ENCODE measurements at places on chromosomes 2 and 18.
A peak's percentile ranks its signal among the peaks of the same experiment; 100 is the strongest.

GRCh38 chr2:191222507-191222906 is 22.7 kb upstream of the MYO1B start:
- peak; percentile 94 for DNase-seq

- no peak for DNase-seq
Measured at GRCh38 chr18:43751835-43752234, 474.5 kb upstream of the SYT4 start.

- DNase-seq = no peak
Measured at GRCh38 chr2:42925742-42926433, 133.5 kb upstream of the HAAO start.

DNA sequence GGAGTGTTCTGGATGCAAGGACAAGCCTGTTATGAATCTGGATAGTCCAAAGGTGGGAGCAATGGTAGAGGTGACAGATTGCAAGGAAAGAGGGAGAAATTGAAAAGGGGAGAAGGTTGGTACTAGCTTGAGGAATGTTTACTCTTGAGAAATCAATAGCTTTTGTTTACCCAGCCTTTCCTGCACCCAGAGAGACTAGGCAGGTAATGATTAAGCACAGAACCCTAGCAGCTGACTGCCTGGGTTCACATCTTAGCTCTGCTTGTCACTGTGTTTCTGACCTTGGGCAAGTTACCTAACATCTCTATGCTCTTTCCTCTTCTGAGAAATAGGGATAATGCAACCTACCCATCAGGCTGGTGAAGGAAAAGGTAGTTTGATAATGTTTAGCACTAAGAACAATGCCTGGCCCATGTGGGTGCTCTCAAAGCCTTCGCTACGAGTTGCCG is 178.6 kb downstream of the MGAT5 start:
- DNase-seq = no peak

- no peak for DNase-seq
Measured at GRCh38 chr18:2901423-2901985, 54.7 kb downstream of the EMILIN2 start.

DNA sequence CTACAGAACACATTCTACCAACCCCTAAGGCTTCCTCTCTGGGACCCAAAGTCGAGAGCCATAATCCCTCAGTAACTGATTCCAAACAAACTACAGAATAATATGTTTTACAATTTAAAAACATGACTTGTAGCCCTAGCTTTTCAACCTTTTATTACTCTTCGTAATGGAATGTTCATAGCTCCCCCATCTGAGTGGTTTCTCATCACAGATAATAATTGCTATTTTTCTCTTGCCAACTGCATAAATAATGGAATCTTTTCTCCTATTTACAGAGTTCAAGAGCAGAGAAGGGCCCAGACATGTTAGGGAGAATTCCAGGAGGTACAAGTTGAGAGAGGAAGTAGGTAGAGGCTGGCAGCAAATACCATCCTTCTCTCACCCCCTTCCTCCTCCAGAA is 59.9 kb upstream of the CERS6 start:
- no peak for DNase-seq

- no peak for DNase-seq
Measured at GRCh38 chr2:62736899-62737559, 31.5 kb downstream of the EHBP1 start.

GRCh38 chr2:3738454-3738853 is 35.1 kb downstream of the DCDC2C start:
- no peak for DNase-seq

- DNase-seq = no peak
Measured at GRCh38 chr2:84449711-84450110, 9.4 kb downstream of the SUCLG1 start.

DNA sequence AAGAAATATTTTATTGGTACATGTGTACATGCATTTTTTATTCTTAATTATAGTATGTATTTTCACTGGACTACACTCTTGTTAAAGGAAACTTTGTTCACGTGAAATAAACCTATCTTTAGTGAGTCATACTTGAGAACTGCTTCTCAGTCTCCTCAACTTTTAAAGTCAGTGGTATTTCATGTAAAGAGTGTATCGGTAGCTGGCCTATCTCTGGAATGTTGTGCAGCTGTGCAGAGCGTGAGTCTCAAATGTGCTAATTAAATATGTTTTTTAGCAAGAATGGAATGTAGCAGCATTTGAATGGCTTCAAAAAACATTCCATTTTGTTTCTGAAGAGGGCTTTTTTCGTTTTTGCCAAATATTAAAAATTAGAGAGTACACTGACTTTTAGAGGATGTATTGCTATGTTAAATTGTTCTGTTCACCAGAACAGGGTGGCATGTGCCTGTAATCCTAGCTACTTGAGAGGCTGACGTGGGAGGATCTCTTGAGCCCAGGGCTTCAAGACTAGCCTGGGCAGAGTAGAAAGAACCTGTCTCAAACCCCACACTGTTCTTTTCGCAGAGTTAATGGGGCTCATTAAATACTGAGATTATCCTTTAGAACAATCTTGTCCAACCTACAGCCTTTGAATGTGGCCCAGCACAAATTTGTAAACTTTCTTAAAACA is 14.3 kb downstream of the SPTBN1 start:
- peak; percentile 64 for DNase-seq

- no peak for DNase-seq
Measured at GRCh38 chr2:14583802-14584201, 48.7 kb upstream of the LRATD1 start.

DNA sequence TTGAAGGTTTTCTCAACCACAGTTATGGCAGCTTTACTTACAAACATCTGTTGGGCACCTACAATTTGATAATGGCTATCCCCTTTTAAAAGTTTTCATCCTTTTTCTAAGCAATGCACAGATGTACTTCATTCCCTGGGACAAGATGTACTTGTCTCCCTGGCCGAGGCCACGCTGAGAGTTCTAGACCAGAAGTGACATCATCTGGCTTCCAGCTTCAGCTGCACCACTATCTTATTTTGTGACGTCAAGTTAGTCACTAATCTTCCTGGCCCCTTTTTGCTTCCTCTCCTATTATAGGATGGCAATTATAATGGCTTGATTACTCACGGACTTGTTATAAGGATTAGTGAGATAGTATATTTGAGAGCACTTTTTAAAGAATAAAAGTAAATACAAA is 386.4 kb downstream of the BCL11A start:
- DNase-seq = no peak

DNA sequence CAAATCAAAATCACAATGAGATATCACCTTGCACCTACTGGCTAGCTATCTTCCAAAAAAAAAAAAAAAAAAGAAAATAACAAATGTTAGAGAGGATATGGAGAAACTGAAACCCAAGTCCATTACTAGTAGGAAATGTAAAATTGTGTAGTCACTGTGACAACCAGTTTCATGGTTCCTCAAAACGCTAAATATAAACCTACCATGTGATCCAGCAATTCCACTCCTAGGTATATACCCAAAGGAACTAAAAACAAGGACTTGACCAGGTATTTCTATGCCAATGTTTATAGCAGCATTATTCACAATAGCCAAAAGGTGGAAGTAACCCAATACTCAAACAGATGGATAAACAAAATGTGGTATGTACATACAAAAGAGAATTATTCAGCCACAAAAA is 11.7 kb upstream of the SCRN3 start:
- no peak for DNase-seq

- no peak for DNase-seq
Measured at GRCh38 chr18:73645160-73645715, 502.4 kb downstream of the FBXO15 start.

DNA sequence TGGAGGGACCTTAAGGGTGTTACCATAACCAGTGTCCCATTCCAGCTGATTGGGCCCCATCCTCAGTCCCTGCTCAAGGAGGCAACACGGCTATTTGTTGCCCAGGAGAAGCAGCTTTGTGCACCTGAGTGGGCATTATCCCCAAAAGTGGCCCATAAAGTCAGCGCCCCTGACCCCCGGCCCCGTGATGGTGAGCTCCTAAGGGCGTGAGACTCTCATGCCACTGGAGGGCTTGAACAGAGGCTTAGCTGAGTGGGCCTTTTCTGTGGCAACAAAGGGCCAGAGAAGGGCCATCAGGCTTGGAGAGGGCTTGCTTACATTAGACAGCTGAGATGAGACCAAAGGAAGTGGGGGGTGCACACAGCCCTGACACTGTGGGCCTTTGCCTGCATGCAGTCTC is 99.2 kb upstream of the RAB6C start:
- DNase-seq = no peak

DNA sequence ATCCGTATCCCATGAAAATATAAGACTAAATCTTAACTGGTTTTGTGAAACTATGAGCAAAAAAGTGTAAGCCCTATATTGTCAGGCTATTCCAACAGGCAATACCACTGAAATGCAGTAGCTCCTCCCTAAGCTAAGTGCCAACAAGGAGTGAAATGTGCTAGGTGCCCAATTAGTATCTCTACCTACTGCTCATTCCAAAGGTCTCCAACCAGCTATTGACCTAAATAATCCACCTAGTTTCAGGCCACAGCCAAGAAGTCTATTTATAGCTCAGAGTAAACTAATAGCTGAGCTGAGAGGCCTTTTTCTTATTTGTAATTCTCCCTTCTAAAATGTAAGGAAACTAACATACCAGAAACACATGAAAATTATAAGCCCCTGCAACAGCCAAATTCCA is 482.2 kb downstream of the DCC start:
- DNase-seq = no peak

Measured in myocyte (in vitro differentiated cells).